Progenitor cell of endocrine pancreas (in vitro differentiated cells): ENCODE measurements at places on chromosomes 1 and 21. TPM values are rescaled to one million over a fixed set of nuclear protein-coding genes. Genes with fewer than 3 reads are reported as not detected.

The KCNE2 gene
- total RNA-seq = 0.55 and 0.58 TPM in 2 replicates

- DNase-seq = no peak
These were observed 3.5 kb downstream of the ITPKB start for GRCh38 chr1:226735576-226735975.

- DNase-seq = no peak
These were observed 656.1 kb downstream of the KIF26B start for GRCh38 chr1:245810789-245811337.

The PRMT6 gene
- total RNA-seq = 29.0 and 29.3 TPM in 2 replicates

GRCh38 chr1:57850176-57850940 is 426.5 kb upstream of the DAB1 start:
- DNase-seq = no peak

The ADGRL4 gene
- not detected in 2 replicates for total RNA-seq

DNA sequence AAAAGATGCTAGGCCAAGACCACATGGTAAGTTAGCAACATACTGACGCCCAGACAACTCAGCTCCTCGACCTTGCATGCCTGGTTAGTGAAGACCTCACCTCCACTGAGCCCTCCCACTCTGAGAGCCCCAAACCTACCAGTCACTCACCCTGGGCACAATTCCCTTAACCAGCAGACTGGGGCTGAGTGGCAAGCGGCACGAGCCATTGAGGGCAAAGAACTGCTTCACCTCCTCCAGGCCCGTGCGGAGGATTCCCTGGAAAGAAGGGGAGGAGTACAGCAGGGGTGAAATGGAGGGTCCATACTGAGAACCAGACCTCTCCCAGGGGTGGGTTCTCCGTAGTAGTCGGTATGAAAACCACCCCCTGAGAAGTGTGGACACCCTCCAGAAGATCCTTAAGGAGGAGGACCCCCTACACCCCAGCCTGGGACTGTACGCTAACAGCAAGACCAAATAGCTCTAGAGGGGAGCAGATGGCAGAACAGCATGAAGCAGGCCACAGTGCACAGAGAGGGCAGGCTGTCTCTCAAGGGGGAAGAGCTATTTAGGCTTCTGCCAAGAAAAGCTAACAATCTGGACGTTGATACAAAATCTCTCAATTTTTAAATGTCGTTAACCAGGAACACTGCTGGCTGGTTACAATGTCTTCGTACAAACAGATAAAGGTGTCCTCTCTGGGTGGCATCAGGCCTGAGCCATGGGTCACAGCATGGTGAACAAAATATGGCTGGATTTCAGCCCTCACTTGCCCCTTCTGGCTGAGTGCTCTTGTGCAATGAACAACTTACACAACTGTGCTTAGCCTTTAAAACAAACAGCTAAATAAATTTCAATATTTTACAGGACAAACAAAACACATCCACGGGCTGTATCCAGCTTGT is 31.0 kb upstream of the PPP1R15B start:
- no peak for DNase-seq

DNA sequence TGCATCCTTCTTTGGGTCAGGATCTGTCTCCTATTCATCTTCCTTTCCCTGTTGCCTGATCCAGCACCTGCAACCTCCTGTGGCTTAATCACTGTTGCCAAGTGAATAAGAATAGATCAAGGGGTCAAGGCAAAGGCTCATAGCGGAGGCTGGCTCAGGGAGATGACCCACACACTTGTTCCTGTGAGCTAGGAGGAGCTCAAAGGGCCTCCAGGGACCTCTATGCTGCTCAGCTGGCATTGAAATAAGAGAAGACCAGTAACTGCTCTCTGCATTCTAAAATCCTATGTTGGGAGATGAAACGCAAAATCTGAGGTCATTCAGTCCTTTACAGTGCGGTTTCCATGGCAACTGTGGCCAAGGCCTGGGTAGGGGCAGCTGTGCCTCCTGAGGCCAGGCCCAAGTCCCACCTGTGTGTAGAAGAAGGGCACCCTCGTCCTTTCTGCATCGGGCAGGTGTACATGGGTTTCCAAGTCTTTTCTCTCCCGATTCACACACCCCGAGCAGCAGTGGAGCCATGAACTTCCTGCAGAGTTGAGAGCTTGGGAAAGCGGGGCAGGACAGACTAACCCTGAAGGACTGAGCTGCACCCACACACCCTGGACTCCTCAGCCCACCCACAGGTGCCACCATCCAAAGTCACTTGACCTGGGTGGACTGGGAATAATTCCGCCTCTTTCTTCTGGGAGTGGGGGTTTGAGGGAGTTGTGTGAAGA is 27.8 kb upstream of the STUM start:
- no peak for DNase-seq

The KRTAP19-1 gene
- total RNA-seq = not detected in 2 replicates
